GM12891 (cell line): ENCODE measurements at places on chromosomes 2 and 18.
A peak's percentile ranks its signal among the peaks of the same experiment; 100 is the strongest.

DNA sequence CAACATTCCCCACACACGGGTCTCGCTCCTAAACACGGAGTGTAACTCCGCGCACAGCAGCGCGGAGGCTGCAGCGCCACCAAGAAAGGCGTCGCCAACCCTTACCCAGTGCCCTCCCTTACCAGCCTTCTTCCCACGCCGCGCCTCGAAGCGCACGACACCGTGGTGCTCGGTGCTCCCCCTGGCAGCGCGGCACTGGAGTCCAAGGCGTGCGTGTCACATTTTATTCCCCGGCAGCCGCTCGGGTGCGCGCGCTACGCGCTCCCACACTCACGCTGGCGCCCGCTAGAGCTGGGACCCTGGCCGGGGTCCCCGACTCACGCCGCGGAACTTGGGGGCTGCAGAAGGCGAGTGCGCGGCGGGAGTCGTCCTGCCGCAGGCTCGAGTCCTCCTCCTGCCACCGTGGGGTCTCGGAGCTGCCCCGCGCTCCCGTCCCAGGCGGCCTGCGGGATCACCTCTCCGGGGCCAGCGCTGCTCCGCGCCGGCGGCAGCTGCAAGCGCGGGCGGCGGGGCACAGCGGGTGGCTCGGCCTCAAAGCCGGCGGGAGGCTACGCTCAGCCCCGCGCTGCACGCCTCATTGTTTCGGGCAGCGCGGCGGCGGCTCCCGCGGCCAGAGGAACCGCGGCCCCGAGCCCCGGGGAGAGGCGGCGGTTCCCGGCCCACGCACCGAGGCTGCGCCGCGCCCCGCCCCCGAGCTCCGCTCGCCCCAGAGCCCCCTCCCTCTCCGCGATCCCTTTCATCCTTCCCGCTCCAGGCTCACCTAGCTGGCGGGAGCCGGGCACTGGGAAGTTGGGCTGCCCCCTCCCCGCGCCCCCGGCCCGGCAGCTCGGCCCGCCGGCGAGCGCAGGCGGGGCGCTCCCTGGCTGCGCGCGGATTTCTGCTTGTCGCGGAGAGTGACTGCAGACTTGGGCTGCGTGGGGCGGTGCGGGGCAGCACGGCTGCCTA, at the start of gene ST6GAL2:
Gene ST6GAL2, minus strand, starts transcription at position 197 of the 945 bp plus-strand sequence. CDS start 42,190 bp downstream, outside the sequence.
- DNase-seq: peak; percentile 13

DNA sequence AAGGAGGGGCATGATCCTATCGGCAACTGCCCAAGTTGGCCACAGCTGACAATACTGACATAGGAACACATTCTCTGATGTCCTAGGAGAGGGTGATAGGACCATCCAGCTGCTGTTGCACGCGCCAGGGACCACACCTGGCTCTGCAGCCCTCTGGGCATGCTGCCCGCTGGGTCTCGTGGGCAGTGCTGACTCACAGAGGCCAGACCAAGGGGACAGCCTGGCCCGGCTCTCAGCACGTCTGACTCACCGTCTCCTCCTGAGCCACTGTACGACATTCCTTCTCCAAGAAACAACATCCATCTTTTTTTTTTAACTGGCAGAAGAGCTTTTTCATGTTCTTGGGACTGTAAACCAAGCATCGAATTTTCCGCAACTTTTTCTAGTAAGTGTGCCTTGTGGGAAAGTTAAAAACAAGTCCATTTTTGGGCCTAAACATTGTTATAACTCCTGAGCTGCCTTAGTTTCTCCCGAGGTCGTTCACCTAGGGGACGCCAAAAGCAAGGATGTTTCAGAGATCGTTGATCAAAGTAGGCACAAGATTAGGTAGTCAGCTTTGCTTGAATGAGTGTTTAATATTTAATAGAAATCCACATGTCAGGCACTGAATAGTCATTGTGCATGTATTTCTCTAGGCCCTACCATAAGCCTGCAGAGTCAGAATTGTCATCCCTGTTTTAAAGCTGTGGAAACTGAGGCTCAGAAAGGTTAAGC, 100.3 kb downstream of the TTC32 start:
- no peak for DNase-seq

DNA sequence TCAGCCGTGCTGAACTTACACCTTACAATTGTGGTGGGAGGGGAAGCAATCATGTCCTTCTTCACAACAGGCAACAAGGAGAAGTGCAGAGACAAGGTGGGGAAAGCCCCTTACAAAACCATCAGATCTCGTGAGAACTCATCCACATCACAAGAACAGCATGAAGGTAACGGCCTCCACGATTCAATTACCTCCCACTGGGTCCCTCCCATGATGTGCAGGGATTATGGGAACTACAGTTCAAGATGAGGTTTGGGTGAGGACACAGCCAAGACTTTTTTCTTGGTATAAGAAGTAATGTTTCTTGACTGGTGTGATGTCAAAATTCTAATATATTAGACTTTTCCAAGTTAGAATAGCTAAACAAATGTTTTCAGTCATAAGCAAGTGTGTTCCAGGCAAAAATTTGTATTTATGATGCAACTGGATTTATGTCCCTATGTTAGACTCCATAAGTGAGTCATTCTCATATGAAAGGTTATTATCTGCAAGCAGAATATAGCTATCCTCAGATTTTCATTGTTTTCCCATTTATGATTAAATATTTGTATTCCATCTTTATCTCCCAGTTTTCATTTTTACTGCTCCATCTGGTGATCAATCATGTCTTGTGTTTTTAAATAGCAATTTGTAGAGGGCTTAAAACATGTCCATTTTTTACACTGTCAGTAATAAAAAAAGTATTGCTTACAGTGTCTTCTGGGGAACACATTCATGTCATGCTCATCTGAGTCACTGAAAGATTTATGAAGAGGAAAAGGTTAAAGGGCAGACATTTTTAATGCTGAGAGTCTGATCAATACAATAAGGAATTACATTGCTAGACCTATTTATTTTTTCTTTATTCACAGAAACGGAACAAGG, 995.2 kb upstream of the CDH2 start:
- no peak for DNase-seq

GRCh38 chr2:217790681-217791392, 212.0 kb downstream of the TNS1 start:
- no peak for DNase-seq

DNA sequence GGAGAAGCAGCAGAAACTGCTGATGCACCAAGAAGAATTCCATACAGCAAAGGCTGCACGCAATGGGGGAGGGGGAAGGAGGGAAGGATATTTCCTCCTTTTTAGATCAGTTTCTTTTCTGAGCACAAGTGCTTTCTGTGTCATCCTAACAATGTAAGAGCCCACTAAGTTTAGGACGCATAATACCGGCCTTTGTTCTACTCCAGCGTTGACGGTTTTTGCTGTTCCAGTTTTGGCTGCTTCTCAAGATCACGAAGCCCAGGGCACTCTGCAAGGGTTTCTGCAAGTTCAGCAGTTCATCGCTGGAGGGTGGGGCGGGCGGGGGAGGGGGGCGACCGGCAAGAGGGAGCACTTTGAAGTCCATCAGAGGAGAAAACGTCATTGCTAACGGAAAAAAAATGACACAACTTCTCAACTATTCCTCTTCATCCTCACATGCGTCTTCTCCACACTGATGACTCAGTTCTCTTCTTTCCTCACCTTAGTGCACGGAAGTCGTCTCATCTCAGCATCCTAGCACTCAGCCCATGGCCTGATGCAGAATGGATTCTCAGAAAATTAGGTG, 8.7 kb downstream of the FAM178B start:
- no peak for DNase-seq

- no peak for DNase-seq
These were observed 170.1 kb upstream of the REV1 start for GRCh38 chr2:99659874-99660273.

DNA sequence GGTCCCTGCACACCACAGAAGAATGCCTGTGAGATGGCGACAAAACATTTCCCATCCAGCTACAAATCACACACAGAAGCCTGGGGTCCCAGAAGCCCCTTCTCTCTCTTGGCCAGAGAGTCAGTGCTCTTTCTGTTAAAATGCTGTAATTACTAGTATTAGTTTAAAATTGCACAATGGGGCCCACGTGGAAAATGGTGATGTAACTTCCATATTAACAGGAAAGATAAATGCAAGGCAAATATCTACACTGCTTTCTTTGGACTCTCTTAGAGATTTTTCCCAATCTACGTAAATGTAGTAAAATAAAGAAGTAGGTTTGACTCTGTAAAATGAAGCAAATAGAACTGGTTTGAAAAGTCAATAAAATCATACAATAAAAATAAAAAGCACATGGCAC, 113.9 kb upstream of the TFCP2L1 start:
- no peak for DNase-seq

DNA sequence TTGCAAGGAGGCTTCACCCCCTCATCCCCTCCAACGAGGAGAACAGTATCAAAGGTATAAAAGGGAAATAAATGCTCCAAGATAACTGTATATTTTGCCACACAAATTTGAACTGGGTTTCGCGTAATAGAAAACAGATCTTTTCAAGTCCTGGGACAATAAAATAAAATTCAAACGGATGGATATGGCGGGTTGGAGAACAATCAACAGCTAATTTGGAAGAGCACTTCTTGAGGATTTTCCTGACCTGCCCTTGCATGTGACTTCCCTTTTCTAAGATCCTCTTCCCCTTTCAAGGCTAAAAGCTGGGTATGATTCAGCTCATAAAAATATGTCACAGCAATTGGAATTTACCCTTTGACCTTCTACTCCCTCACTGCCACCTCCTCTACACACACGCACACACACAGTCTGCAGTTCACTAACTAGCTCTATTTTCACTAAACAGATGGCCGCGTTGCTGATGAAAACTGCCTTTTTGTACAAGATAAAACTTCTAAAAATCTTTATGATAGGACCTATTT, 386.9 kb downstream of the FIGN start:
- no peak for DNase-seq

DNA sequence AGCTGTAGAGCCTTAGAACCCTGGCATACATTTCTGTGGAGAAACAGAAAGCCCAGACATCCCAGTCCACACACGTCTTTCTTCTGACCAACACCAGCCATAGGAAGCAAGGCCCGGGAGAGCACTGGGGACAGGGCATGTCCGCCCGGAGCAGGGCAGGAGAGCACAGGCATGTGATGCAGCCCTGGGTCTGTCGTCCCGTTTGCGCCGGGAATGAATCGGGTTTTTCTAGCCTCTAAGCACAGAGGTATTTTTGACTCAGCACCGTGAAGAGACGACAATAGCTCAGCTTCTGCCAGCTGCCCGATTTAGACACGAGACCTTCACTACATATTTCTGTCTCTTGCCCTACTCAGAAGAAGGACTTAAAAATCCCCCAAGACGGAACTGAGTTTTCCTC, 7.3 kb upstream of the AMMECR1L start:
- no peak for DNase-seq

DNA sequence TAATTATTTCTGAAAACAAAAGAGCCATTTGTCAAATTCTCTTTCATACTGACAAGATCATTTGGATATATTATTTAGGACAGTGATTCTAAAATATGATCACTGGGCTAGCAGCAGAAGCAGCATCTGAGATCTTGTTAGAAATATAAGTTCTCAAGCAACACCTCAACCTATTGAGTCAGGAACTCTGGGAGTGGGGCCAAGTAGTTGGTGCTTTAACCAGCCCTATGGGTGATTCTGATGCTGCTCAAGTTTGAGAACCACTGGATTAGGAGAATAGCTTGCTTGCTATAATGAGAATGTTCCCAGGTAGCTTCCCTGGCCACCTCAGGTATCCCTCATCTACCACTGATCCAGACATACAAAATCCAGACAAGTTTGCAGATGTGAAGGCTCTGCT, 466.9 kb upstream of the CELF4 start:
- DNase-seq: no peak

GRCh38 chr2:161170958-161171932, 11.0 kb downstream of the TANK start:
- no peak for DNase-seq

DNA sequence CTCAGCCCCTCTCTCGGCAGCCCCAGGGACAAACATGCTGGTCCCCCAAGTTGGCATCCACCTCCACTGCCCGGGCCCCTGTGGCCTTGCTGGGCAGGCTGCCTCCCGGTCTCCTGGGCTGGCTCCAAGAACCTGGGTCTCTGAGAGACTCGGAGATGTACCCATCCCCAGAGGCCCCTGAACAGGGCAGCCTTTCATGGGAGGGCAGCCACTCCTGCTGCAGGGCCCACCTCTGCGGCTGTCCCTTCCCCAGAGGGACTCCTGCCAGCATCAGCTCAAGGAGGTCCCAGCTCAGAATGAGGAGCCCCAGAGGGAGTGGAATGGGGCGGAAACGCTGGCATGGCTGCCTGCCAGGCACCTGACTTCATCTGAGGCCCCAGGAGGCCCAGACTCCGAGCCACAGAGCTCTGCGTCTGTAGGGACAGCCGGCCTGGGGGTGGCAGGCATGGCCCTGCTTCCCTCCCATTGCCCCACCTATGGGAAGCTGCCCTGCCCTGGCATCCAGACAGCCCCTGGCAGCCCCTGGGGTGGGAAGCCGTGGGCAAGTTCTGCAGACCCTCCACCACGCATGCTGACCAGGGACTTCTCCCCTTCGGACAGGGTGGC, 857 bp upstream of the CROCC2 start:
- no peak for DNase-seq

DNA sequence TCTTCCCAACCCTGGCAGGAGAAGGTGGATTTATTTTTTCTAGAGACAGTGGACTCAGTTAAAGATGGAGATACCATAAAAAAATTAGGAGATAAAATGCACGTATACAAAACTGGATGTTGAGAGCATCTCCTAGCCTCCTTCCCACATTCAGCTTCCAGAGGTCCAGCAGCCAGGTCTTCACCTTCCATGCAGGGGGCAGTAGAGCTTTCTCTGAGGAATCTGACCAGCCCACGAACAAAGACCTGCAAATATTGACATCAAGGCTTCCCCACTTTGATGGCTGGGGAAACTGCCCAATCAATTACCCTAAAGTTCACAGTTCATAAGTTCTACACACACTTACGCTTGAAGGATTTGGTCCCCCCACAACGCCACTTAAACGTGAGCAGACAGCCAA, 24.5 kb downstream of the AQP4 start:
- no peak for DNase-seq

DNA sequence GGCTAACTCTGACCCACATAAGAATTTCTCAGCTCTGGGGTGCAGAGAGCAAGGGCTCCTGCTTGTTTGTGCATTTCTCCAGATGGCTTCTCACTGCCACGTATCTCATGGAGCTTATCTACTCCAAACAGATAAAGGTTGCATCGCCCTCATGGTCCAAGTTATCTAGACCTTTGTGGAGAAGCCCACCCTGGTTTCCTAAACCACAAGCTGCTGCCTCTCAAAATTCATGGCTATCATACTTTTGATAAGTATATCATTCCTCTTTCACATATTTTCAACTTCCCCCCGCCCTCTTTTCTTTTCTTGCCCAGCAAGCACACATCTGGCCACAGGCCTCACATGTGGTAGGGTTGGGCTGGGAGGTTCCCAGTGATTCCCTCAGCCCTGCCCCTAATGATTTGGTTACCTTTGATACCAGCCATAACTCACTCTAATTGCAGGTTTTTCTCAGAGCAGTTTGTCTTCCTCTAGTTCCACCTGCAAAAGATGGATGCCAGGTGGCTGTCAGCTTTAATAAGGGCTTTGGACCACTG, 146.0 kb downstream of the RHBDD1 start:
- DNase-seq: no peak
